ENCODE measurements at places on chromosomes 6 and 20.

- DNase-seq = no peak
These were observed 9.0 kb upstream of the TSHZ2 start for GRCh38 chr20:52963131-52963530.

DNA sequence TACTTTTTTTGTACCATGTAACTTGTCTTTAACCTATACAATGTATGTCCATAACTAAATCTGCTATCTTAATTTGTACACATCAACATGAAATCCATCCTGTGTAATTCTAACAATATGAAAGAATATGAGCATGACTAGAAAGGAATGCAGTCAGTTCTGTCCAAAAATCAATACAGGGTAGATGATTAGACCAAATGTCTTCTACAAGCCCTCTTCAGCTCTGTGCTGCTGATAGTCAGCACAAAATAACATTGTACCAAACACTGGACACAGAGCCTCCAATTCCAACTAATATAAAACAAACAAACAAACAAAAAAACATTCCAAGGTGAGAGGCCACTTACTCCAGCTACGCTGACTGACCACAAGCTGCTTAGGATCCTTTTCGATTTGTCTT is 301.4 kb upstream of the IRAK1BP1 start:
- no peak for DNase-seq

GRCh38 chr6:75089151-75089897 is 116.5 kb downstream of the COL12A1 start:
- DNase-seq = no peak

- no peak for DNase-seq
These were observed 10.1 kb upstream of the CFAP206 start for GRCh38 chr6:87397656-87398055.

GRCh38 chr6:133277228-133277899 is 36.2 kb downstream of the EYA4 start:
- no peak for DNase-seq

DNA sequence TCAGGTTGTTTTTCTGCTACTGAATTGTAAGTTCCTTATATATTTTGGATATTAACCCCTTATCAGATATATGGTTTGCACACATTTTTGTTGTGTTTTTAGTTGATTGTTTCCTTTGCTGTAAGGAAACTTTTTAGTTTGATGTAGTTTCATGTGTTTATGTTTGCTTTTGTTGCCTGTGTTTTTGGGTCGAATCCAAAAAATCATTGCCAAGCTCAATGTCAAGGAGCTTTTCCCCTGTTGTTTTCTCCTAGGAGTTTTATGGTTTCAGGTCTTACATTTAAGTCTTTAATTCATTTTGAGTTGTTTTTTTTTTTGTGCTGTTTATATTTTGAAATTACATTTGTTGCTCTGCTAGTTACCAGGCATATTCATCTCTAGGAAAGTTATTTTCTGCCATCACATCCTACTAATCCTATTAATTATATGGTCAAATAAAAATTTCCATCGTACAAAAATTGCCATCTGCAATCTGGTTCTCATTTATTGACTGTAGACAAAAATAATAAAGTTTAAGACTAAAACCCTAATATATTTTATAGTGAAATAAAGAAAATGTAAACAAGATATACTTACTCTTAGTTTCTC is 103.8 kb upstream of the FAM184A start:
- DNase-seq = no peak

GRCh38 chr6:143575440-143575839 is 63.9 kb upstream of the FUCA2 start:
- DNase-seq = no peak

GRCh38 chr20:4063631-4064030 is 48.3 kb upstream of the RNF24 start:
- DNase-seq = no peak

- DNase-seq = no peak
These were observed 45.4 kb downstream of the FIG4 start for GRCh38 chr6:109736273-109737025.

DNA sequence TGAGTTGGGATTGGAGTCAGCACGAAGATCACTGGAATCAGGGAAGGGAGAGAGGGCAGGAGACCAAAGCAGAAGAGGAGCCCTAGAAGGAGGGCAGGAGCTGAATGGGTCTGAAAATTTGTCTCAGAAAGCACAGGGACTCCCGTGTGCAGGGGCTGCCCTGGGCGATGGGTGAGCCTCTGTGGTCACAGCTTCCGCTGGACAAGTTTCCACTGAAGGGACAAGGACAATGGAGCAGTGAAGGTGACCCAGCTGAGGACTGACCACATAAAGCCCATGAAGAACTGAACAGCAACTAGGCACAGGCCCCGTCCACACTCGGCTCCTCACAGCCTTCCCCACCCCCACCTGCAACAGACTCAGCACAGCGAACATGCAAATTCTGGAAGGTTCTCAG is 3.5 kb downstream of the HLA-C start:
- no peak for DNase-seq

DNA sequence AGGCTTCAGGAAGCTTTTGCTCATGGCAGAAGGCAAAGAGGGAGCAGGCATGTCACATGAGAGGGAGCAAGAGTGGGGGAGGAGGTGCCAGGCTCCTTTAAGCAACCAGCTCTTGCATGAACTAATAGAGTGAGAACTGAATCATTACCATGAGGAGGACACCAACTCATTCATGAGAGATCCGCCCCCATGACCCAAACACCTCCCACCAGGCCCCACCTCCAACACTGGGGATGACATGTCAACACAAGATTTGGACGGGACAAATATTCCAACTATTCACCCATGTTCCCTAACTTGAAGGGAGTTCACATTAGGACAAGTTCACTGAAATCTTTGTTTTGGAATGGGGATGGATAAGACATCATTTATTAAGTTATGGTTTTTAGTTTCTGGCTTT is 155.2 kb upstream of the ESR1 start:
- DNase-seq = no peak

- no peak for DNase-seq
These were observed 188.7 kb upstream of the GMDS start for GRCh38 chr6:2434116-2434515.

- no peak for DNase-seq
These were observed 478.2 kb upstream of the CITED2 start for GRCh38 chr6:139852488-139853140.

DNA sequence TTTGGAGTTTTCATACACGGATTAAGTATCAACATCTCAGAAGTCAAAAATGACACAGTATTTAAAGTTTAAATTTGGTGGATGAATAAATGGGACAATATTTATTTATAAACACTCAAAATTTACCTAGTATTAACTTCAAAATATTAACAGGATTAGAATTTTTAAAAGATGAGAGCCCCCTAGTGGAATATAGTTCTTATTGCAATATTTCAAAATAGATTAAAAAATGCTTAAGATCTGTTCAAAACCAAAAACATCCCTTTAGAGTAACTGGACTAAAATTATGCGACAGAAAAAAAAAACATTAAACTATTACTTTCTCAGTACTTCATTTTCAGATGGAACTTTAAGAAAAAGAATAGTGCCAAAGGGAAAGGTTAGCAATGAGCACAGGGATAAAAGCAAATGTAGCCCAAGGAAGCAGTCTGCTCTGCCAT is 56.6 kb downstream of the SNX14 start:
- no peak for DNase-seq

- DNase-seq = no peak
These were observed 13.3 kb upstream of the TCFL5 start for GRCh38 chr20:62874964-62875344.

GRCh38 chr6:117906507-117906957 is 532 bp upstream of the SLC35F1 start:
- DNase-seq = no peak

DNA sequence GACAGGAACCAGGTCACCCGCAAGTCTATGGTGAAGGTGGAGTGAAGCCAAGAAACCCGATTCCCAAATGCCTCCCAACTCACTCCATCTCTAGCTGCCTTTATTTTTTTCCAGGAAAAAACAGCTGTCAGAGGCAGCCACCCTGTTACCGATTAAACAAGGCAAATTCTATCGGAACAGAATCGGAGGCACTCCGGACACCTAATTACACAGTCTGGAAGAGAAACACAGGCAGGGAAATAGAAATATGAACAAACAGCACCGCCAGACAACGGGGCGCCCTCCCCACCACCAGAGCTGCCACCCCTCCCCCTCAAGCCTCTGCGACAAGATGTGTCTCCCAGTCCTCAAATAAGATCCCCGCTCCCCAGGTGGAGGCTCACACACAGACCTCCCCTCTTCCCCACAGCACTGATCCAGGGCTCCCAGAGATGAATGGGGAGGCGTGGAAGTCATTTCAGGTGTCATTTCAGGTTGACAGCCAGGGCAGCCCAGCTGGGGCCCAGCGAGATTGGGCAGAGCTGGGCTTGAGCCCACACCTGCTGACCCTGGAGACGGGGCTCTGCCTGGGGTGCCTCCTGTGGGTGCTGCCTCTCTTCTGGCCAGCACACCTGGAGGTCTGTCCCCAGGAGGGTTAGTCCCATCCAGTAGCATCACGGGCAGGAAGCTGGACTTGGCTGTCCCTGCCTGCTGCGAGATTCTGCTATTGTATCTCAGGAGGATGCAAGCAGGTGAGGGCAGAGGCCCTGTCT is 19.8 kb upstream of the VSTM2L start:
- no peak for DNase-seq

DNA sequence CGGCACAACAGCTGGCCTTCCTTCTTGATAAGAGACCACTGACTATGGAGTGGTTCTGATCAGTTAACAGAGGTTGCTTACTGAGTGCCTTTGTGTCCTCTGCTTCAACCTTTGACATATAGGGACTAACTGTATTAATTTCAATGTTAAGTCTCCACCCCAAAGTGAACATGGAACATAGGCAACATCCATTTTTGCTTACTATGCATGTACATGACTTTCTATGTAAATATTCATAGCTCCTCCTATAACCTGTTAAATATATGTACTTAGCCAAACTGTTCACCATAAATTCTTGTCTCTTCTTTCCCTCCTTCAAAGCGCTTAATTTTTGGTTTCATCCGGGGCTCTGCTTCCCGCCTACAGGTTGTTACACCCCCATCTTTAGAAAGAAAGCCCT is 334.8 kb downstream of the EPM2A start:
- DNase-seq = no peak

- DNase-seq = no peak
These were observed 260.7 kb downstream of the ALDH8A1 start for GRCh38 chr6:134689177-134689576.

GRCh38 chr6:89452281-89452680 is 19.3 kb downstream of the ANKRD6 start:
- DNase-seq = no peak

DNA sequence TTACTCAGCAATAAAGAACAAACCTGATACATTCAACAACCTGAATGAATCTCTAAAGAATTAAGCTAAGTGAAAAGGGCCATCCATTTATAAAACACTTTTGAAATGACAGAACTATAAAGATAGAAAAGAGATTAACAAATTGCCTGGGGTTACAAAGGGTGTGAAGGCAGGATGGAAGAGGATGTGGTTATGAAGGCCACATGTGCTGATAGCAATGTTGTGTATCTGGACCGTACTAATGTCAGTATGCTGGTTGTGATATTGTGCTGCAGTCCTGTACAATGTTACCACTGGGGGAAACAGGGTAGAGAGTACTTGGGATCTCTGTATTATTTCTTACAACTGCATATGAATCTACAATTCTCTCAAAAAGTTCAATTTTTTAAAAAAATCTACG is 36.4 kb downstream of the ELOVL5 start:
- DNase-seq = no peak

DNA sequence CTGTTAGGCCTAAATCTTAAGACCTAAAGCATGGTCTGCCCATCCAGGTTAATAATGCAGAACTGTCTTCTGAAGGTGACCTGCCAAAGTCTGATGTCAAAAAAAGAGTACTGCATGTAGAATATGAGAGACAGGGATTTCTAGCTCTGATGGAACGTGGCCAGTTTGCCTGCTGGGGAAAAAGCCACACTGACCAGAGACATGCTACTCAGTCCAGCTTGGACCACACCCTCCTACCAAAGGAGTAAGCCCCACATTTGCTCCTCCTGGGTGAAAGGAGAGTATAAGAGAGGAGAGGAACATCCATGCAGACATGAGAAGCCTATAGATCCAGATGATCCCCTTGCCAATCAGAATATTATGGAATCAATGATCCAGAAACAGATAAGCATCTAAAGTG is 229.9 kb upstream of the RUNX2 start:
- no peak for DNase-seq

DNA sequence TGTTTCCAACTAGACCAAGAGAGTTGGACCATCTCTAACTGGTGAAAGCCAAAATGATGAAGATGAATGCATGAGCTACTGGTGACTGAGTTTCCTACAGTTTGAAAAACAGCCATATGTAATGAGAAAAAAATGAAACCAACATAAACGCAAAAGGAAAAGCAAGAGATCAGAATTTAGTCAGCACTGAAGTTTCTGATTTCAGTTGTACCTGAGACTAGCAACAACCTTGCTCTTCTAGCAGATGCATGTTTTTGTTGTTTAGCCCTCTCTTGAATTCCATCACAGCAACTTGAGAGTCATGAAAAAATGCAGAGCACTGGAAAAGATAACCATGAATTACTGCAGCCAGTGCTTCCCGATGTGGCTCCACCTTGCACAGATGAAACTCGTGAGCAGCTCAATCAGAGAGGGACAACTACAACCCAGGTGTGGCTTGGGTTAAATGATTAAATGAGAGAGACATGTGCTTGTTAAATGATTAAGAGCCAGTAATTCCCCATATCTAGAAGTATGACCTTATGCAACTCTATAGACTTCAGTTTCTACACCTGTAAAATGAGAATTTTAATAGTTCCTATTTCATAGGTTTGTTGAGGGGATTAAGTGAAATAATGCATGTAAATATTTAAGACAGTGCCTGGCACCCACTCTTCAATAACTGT is 104.8 kb downstream of the ELOVL4 start:
- DNase-seq = no peak

- DNase-seq = no peak
These were observed 52.5 kb downstream of the BCAS1 start for GRCh38 chr20:54017846-54018245.

DNA sequence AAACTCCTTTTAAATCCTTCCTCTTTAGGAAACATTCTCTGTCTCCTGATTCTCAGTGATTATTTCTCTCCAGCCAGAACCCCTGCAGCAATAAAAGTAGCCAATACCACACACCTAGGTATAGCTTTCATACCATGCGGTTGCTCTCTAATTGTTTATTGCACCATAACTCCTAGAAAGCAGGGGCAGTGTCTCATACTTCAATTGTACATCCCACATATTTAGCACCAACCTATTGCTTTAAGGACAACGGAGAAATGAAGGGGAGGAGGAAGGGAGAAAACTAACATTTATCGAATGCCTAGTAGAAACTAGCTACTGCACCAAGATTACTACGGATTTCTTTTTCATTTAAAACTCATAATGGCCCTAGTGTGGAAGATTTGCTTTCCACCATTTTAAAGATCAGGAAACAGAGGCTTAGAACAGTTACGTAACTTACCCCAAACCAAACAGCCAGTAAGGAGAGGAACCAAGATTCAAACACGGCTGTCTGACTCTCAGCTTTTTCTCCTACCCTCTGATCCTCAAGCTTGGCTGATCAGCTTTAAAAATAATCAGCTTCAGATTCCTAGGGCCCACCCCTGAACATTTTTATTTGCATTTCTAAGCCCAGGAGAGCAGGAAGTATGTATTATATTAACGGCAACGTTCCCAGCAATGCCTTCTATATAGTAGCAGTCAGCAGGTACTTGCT is 43.4 kb upstream of the ATXN1 start:
- DNase-seq = no peak

GRCh38 chr6:41502917-41503671 is 43.1 kb upstream of the FOXP4 start:
- no peak for DNase-seq

GRCh38 chr6:6516666-6517458 is 71.7 kb upstream of the LY86 start:
- no peak for DNase-seq

GRCh38 chr6:45677381-45678284 is 299.9 kb upstream of the SUPT3H start:
- DNase-seq = no peak

GRCh38 chr6:161590961-161591627 is 317.2 kb upstream of the AGPAT4 start:
- no peak for DNase-seq
